A549 treated with CpdA at 1 μM for 4 hours (cell line): ENCODE measurements at places on chromosomes 7 and 10. TPM values are rescaled to one million over a fixed set of nuclear protein-coding genes. Genes with fewer than 3 reads are reported as not detected.

The ABCB1 gene
- 0.08 to 0.18 TPM (median 0.15 TPM) in 3 of 5 replicates, not detected in the others for total RNA-seq

The GDF2 gene
- not detected in 5 replicates for total RNA-seq

The ATOH7 gene
- total RNA-seq, result 0.17 to 0.48 TPM (median 0.31 TPM) in 5 replicates

The PRKG1 gene
- total RNA-seq, result not detected in 5 replicates

The TMEM184A gene
- 8.7 to 14.5 TPM (median 14.0 TPM) in 5 replicates for total RNA-seq
